RKO (cell line): ENCODE measurements at places on chromosomes 5 and 9.

DNA sequence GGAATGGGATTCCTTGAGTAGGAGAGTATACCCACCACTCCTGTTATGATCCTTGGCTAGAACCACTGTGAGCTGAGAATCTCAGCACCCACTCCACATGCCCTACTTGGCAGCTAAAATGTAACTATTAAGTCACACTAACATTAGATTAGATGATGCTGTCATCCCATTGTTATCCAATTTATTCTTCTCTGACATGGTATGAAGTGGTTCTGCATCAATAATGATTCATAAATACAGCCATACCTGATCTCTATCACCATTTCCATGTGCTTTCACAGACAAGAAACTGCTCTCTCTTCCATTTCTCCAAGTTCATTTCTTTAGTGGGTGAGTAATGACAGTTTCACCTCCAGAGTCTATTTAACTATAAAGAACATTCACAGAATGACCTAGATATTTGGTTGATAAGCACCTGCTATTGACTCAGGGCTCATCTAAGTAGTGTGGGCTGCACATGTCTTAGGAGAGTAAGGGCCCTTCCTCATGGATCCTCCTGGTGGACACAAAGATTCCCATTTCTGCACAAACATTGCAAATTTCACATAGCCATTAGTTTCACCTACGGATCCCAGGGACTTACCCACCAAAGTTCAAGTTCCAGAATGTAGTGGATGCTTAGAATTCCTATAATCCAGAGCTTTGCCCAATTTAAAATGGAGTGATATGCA is 187.9 kb downstream of the EBF1 start:
- no peak for DNase-seq

DNA sequence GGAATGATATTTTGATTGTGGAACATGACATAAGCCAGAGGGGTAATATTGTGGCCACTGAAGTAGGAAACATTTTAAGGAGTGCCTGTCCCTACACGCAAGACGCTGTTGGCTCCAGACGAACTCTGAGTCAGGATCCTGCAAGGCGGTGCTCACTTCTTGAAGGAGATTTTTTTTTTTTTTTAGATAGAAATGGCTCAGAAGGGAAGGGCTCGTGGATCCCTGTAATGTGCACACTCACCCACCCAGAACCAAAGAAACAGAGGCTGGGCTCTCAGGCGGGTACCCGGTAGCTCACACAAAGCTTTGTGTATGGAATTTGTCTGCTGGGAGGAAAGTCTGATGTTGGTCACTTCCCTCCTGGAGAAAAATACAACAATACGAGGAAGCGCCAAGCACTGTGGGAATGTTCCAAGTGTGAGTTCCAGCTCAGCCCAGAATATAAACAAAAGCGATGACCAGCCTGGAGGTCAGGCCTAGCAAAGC is 25.7 kb downstream of the RAPGEF1 start:
- DNase-seq = no peak

GRCh38 chr9:135023088-135023785 is 64.2 kb upstream of the OLFM1 start:
- DNase-seq = peak; percentile 59

DNA sequence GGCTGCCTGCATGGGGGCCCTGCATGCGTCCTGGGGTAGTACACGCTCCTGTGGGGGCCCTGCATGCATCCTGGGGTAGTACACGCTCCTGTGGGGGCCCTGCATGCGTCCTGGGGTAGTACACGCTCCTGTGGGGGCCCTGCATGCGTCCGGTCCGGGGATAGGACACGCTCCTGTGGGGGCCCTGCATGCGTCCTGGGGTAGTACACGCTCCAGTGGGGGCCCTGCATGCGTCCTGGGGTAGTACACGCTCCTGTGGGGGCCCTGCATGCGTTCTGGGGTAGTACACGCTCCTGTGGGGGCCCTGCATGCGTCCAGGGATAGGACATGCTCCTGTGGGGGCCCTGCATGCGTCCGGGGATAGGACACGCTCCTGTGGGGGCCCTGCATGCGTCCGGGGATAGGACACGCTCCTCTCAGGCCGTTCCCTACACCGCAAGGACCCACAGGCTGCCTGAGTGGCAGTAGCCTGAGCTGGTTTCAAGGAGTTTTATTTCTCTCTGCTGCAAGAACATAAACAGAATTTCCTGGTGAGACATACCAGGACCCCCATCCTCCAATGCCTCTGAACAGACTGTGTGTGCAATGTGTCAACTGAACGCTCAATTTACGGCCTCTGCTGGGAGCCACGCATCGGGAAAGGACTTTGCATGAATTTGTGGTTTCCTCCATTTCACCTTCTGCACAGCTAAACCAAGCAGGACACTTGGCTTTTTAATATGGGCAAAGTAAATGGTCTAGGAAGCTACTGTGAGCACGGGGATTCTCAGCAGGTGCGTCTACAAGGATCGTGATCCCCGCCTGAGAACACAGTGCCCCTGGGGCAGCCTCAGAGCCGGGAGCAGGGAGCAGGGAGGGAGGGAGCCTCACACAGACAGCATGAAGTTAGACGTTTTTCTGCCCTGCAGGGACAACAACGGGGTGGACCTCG is 48.9 kb upstream of the CLPTM1L start:
- no peak for DNase-seq

DNA sequence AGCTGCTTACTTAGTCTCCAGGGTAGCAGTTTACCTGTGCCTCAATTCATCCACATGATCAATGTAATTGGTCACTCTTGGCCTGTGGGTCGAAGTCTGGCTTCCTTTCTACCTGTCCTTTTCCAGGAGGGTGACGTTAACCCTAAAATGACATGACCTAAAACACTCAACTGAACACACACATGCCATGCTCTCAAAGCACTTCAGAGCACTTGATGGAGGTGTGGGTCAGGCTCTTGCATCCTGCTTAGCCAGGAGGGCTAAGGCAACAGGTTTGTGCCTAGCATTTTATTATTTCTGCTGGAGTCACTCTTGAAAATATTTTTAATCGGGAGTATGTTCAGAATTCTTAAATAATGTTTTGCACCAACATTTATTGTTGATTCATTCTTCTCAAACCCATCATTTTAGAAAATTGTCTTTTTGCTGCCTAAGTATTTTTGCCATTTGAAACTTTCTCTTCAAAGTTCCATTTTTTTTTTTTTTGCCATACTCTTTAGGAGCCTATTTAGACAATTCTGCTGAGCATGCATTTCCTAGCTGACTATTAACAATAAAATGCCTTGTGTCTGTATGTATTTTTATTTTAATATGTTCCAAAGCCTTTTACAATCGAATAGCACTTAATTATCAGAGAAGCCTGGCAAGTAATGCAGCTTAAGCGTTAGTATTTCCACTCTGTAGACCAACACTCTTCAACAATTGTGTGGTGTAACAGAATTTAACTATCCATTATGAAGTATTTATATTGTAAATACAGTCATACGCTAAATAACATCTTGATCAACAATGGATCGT is 59.1 kb downstream of the ATP10B start:
- no peak for DNase-seq

DNA sequence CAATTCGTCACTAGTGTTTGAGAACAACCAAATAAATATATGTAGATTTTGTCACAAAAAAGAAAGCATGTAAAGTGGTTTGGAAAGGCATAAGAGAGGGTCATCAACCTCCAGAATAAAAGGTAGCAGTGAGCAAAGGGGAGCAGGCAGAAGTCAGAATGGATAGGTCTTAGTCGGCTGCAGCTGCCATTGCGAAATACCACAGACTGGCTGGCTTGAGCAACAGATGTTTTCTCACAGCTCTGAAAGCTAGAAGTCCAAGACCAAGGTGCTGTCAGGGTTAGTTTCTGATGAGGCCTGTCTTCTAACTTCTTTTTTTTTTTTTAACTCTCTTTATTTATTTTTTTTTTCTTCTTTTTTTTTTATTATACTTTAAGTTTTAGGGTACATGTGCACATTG is 208.1 kb upstream of the PIK3R1 start:
- no peak for DNase-seq

- DNase-seq = no peak
Observed at GRCh38 chr9:81351166-81351565, 338.2 kb downstream of the TLE1 start.

DNA sequence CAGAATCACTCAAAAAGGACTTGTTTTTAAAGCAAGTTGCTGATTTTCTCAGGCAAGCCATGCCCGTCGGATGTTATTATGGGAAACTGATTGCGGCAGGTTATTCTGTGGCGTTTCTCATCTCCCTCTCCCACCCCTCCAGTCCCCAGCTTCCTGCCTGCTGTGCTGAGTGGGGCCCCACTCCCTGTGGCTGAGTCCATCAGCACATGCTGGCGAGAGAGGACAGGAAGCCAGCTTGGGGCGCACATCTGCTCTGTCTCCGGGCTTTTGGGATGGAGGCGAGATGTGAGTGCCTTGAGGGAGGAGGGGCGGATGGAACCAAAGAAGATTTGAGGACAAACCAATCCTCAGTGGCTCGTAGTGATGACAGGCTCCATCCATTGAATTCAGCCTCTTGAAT is 108.0 kb downstream of the DAPK1 start:
- no peak for DNase-seq

DNA sequence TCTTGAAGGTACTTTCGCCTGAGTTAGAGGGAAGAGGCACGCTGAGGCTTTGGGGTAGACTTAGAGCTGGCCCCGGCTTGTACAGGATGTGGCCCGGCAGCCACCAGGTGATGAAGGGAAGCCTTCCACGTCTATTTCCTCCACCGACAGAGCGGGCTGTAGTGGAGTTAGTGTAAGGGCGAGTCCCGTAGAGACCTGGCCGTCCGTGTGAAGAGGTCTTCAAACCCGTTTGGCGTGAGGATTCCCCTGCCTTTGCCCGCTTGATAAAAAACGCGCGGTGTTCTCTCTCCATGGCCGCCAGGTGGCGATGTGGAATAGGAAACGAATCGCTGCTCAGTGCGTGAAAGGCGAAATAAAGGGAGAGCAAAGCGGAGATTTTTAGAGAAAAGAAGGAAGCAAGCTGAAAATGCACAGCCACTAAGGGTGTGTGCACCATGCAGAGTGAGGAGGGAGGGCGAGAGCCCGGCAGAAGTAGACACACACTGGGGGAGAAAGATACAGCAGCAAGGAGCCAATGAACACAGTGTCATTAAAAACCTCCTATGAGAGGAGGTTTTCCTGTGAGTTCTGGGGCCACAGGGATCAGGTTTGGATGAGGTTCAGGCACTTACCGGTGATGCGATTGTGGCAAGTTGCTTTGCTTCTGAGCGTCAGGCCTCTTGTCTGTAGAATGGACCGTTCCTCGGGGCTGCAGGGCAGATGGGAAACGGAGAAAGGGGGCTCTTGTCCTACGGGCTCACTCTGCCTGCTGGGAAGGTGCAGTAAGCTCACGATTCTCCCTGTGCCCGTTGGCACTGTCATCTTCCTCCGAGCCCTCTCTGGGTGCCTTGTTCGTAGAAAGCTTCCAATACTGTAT is 34.2 kb downstream of the STC2 start:
- DNase-seq = peak; percentile 66

DNA sequence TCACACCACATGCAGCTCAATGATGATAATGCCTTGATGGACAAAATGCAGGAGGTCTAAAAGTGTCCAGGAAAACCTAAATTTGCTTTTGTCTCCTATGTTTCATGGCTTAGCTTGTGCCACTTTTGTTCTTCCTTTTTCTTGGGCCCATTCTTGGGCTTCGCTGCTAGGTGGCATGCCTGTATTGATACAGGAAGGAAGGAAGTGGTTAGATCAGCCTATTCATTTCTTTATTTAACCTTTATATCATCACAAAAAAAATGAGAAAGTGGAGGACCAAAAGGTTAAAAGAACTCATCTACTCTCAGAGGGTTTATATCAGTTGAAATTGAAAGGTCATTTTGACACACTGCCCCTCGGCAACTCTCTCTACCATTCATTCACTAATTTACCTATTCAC is 260.2 kb downstream of the ARHGAP26 start:
- no peak for DNase-seq

- DNase-seq = no peak
Observed at GRCh38 chr5:104778-105296, 12.9 kb downstream of the PLEKHG4B start.

DNA sequence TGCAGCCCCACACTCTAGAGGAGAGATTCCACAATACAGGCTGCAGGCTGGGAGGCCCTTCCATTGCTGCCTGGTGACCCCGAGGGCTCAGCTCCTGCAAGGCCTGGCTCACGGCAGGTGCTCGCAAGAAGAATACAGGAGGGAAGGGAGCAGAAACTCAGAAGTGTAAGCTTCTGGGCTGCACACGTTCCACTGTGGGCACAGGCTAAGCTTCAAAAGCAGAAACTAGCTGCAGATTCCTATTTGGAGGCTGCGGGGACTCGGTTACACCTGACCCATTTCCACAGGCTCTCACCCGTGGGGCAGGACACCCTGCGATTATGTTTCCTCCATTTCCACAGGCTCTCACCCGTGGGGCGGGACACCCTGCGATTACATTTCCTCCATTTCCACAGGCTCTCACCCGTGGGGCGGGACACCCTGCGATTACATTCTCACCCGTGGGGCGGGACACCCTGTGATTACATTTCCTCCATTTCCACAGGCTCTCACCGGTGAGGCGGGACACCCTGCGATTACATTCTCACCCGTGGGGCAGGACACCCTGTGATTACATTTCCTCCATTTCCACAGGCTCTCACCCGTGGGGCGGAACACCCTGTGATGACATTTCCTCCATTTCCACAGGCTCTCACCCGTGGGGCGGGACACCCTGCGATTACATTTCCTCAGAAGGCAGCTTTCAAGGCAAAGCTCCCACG is 10.3 kb downstream of the LPCAT1 start:
- no peak for DNase-seq

DNA sequence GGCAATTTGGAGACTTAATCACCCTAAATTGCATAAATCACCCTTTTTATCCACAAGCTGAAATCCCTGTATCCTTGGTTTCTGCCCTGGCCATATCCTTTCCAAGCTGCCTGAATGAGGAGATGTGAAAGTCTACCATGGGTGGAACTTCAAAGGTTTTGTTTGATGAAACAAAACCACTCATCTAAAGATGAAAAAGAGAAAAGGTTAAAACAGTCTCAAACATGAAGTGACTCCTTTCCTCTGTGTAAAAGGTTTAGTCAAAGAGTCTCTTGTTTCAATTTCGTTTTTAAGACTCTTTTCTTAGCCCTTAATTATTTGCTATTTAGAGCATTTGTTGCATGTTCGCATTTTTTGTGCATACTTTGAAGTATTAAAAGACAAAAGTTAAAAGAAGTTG is 11.2 kb downstream of the SLC45A2 start:
- no peak for DNase-seq

- no peak for DNase-seq
Observed at GRCh38 chr5:93573354-93574351, 7.4 kb downstream of the NR2F1-AS1 start.

GRCh38 chr9:94706922-94707321 is 19.6 kb upstream of the AOPEP start:
- no peak for DNase-seq

DNA sequence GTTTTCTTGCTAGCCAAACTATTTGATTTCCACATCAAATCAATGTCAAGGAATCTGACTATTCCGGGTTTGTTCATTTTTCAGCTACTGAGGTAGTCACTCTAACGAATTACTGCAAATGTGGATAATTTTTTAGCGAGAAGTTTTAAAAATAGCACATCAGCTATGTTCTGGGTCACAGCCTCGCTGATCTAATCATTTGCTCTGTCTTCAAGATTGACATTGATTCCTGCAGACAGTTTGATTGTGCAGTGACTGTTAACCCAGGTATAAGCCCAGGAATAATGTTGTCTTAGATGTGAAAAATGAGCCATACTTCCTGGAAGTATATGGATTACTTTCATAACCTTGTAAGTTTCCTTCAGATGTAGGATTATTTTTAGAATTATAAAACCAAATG is 175.1 kb downstream of the BAAT start:
- DNase-seq = no peak

GRCh38 chr9:107276966-107277710 is 5.9 kb upstream of the RAD23B start:
- DNase-seq = no peak
